ENCODE measurements at places on chromosomes 3 and 15. TPM values are rescaled to one million over a fixed set of nuclear protein-coding genes. Genes with fewer than 3 reads are reported as not detected.

DNA sequence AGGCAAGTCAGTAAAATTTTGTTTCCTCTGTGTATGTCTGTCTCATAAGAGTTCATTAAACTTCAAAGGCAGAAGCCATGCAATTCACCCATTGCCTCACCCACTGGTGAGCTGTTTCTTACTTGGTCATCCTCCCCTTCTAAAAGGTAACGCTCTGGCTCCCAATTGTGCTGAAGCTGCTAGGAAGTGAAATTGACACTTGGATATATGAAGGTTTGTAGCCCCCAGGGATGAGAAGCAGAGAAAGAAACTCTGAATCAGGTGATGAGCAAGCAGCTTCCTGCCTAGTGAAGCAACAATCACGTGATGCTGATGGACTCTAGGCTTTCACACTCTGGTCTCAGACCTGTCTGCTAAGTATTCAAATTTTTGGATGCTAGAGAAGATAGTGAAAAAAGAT lies 70.7 kb downstream of the CD200R1L start:
- no peak for DNase-seq
- no peak overlapping the region for H3K27ac ChIP-seq
- H3K36me3 ChIP-seq: no peaks in the 10 kb centered on the region
- H3K27me3 ChIP-seq: no peaks in the 10 kb centered on the region

DNA sequence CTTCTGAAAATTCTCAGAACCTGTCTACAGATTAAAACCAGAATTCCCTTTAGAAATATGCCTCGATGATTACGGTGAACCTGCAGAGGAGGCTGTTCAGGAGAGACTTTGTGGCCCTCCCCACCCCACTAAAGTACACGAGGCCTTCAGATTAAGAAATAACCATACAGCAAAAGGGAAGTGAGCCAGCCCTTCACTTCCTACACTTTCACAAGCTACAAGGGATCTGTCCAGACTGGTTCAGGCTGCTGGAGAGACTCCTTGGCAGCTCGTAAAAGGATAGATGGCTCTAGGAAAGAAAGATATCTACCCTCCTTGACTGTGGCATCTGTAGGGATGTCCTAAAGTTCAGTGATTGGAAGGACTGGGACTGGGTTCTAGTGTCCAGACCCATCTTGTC lies 102.6 kb downstream of the ALDH1A2 start:
- no peak overlapping the region for H3K4me3 ChIP-seq
- H3K4me1 ChIP-seq: no peaks in the 10 kb centered on the region
- no peaks in the 10 kb centered on the region for H3K27me3 ChIP-seq
- DNase-seq: no peak
- no peaks in the 10 kb centered on the region for H3K36me3 ChIP-seq

- no peaks in the 10 kb centered on the region for H3K27me3 ChIP-seq
- no peak overlapping the region for H3K27ac ChIP-seq
- H3K4me3 ChIP-seq: no peak overlapping the region
- no peak for DNase-seq
- no peaks in the 10 kb centered on the region for H3K36me3 ChIP-seq
- H3K4me1 ChIP-seq: no peaks in the 10 kb centered on the region
Measured at GRCh38 chr3:121529308-121529707, 16.5 kb downstream of the POLQ start.

DNA sequence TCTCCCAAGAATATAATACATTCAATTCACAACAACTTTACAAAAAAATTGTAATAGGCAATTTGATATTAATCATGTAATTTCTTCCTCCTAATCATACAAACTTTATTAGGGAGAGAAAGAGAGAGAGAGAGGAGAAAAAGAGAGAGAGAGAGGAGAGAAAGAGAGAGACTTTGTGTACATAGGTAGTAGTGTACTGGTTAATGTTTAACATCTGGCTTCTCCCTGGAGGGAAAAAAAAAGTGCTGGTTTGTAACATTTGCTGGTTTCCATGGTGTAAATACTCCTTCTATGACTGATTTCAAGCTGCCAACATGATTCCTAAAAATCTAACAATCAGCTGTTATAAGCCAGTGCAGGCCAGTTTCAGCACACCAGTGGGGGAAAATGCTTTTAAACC lies 98.0 kb upstream of the ARHGEF26 start:
- H3K27me3 ChIP-seq: no peaks in the 10 kb centered on the region
- no peak for DNase-seq
- no peaks in the 10 kb centered on the region for H3K4me1 ChIP-seq
- no peaks in the 10 kb centered on the region for H3K36me3 ChIP-seq
- H3K27ac ChIP-seq: no peak overlapping the region
- no peak overlapping the region for H3K4me3 ChIP-seq

GRCh38 chr3:185701611-185702261 lies 115.6 kb downstream of the SENP2 start:
- no peak overlapping the region for H3K4me3 ChIP-seq
- H3K27ac ChIP-seq: no peak overlapping the region
- H3K36me3 ChIP-seq: no peaks in the 10 kb centered on the region
- no peak for DNase-seq
- no peaks in the 10 kb centered on the region for H3K4me1 ChIP-seq
- H3K27me3 ChIP-seq: no peaks in the 10 kb centered on the region

DNA sequence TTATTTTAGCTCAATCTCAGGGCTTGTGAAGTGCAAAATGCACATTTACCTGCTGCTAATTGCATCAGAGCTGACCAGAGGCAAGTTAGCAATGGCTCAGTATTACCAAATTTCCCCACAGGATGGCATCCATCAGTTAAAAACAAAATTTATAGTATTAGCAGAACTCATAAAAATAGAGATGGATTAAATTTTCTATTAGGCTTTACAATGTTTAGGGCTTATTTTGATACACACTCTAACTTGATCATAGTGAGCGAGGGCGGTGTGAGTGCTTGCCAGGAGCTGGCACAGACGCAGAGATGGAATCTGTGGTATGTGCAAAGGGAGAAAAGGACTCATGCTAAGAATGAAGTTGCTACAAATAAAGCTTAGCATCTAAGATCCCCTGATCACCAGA lies 241.0 kb downstream of the NSUN3 start:
- H3K36me3 ChIP-seq: no peaks in the 10 kb centered on the region
- H3K27ac ChIP-seq: no peak overlapping the region
- DNase-seq: no peak
- H3K27me3 ChIP-seq: no peaks in the 10 kb centered on the region
- H3K4me3 ChIP-seq: no peak overlapping the region

Gene SOX14
- polyA plus RNA-seq: not detected

Gene HHATL
- not detected for polyA plus RNA-seq

Gene WDR76
- 7.7 TPM for polyA plus RNA-seq

Gene WNT7A
- 5.0 TPM for polyA plus RNA-seq
